NCI-H1417 (cell line): ENCODE measurements at places on chromosomes 3 and 15.

- DNase-seq = no peak
Measured at GRCh38 chr3:105836533-105836932, 32.3 kb downstream of the CBLB start.

- no peak for DNase-seq
Measured at GRCh38 chr15:98720577-98721565, 72.5 kb downstream of the IGF1R start.

DNA sequence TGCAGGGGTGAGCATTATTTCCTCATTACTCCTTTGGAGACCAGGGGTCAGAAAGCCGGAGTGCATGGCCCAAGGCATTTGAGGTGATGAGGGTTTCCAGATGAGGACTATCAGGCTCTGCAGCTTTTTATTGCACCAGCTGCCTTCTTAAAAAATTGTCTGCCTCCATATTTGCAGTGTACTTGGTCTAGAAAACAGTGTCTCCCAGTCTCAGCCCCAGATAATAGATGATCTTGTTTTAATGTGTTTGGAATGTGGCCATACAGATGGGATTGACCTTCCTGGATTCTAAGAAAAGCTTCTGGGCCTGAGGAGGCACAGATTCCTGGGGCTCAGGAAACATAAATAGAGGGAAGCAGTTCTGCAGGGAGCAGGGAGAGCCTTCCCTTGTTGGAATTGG is 123.3 kb downstream of the GABRG3 start:
- no peak for DNase-seq

DNA sequence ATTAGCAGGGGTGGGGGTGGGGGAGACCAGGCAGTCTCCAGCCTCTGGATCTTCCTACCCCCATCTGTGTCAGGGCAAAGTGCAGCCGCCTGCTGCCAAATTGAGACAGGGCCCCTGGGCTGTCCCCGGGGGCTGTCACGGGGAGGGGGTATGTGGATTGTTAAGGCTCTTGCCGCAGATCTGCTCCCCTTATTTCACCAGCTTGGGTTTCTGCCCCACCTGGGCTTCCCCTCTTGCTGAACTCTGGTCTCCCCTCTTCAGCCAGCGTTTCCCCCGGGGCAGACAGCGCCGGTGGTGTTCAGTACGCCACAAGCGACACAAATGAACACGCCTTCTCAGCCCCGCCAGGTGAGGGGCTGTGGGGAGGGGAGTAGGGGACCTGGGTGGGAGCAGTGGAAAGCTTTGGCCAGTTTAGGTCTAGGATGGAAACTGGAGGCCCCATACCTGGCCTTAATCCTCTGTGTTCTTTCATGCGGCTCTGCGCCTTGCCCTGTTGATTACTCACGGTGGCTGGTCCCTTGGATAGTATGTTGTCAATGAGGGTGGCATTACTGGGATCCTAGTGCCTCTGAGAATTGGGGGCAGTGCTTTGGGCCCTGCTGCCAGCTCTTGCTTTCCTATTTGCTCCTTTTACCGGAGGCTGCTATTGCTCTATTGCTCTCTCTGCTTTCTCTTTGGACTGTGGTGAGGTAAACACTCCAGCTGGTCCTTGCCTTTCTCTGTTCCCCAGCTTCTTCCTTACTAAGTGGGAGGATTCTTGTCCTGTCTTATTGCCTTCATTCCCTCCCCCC is 1.7 kb downstream of the EIF4G1 start:
- DNase-seq = no peak

DNA sequence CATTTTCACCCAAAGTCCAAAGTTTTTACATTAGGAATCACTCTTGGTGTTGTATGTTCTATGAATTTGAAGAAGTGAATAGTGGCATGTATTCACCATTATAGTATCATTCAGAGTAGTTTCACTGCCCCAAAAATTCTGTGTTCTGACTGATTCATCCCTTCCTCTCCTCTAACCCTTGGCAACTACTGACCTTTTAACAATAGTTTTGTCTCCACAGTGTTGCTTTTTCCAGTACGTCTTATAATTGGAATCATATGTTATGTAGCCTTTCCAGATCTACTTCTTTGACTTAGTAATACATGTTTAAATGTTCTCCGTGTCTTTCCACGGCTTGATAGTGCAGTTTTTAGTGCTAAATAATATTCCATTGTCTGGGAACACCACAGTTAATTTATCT is 379.0 kb upstream of the SGO1 start:
- no peak for DNase-seq

DNA sequence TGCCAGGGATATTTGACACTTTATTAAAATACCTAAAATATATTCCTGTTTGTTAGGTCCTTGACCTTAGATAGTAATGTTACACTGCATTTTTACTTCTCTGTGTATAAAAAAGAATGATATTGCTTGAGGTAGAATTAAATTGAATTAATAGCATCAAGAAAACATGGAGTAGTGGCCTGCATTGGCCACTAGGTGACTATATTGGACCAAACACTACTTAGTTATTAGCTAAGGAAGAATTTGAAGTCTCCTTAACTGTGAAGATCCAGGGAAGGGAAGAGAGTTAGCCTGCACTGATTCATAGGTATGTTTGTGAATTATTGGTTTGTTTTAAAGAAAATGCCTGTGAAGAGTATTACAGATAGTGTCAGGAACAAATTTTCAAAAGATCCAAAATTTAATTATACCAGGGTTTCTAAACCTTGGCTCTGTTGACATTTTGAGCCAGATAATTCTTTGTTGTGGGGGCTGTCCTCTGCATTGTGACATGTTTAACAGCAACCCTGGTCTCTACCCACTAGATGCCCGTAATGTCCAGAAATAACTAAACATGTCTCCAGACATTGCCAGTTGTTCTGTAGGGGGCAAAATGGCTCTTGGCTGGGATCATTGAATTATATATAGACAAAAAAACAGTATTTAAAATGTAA is 103.6 kb upstream of the THSD4 start:
- DNase-seq = peak; percentile 67

- no peak for DNase-seq
Measured at GRCh38 chr3:162701211-162701610, 1204.6 kb downstream of the OTOL1 start.

- no peak for DNase-seq
Measured at GRCh38 chr3:148307443-148307843, 390.3 kb upstream of the AGTR1 start.

GRCh38 chr3:149371001-149371722 is 6.3 kb downstream of the TM4SF1 start:
- no peak for DNase-seq

GRCh38 chr3:182608832-182609231 is 184.5 kb upstream of the ATP11B start:
- no peak for DNase-seq

DNA sequence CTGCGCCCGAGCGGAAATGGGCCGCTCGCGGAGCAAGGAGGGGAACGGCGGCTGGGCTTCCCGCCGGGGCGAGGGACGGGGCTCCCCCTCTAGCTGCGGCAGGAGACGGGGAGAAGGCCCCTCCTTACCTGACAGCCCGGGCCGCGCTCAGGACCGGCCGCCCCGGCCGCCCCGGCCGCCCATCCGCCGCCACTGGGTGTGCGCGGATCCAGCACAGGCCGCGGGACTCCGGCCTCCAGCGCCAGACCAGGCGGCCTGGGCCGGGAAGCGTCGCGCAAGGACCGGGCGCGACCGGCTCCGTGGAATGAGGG is 296 bp downstream of the TPRA1 start:
- DNase-seq = no peak

DNA sequence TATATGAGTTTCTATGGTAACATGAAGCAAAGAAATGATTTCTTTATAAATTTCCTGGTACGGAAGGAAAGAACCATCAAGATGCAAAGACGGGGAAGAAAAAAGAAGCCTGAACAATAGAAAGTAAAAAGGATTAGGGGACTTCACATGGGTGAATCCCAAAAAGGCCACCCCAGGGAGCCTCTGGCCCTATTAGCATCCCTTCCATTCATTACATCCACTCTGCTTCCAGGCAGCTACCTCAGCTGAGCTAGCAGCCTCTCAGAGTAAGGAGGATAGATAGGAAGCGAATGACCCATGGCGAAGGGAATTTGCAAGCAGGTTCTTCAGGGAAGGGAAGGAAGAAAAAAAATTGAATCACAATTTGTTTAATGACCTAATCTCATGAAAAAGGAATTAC is 81.6 kb downstream of the GABRB3 start:
- DNase-seq = no peak

GRCh38 chr3:123158899-123159390 is 42.8 kb upstream of the SEC22A start:
- DNase-seq = no peak

GRCh38 chr3:180433152-180433551 is 168.8 kb upstream of the TTC14 start:
- no peak for DNase-seq

- DNase-seq = no peak
Measured at GRCh38 chr3:16502347-16502908, 11.1 kb downstream of the RFTN1 start.

DNA sequence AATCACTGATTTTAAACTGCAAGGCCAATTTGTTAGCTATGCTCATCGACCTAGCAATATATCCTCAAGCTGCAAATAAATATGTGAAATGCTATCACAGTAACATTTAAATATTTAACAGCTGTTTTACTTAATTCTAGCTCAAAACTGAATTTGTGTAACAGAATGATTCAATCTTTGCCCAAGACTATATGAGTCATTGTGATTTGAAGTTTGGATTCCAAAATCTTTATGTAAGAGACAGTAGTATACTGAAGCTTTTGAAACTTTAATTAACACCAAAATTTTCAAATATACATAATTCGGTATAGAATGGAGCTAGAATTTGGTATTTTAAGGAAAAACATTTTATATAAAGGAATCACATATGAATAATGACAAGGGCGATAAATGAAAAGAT is 603.0 kb upstream of the ROBO2 start:
- DNase-seq = no peak

- DNase-seq = peak; percentile 13
Measured at GRCh38 chr15:58229297-58229768, 91.2 kb downstream of the AQP9 start.

- peak; percentile 68 for DNase-seq
Measured at GRCh38 chr3:54235998-54236397, 113.6 kb downstream of the CACNA2D3 start.

- DNase-seq = no peak
Measured at GRCh38 chr15:81940467-81941451, 105.1 kb downstream of the MEX3B start.

GRCh38 chr15:43251185-43251870 is 15.4 kb downstream of the TGM5 start:
- DNase-seq = no peak

- no peak for DNase-seq
Measured at GRCh38 chr3:36496684-36497633, 116.7 kb downstream of the STAC start.

DNA sequence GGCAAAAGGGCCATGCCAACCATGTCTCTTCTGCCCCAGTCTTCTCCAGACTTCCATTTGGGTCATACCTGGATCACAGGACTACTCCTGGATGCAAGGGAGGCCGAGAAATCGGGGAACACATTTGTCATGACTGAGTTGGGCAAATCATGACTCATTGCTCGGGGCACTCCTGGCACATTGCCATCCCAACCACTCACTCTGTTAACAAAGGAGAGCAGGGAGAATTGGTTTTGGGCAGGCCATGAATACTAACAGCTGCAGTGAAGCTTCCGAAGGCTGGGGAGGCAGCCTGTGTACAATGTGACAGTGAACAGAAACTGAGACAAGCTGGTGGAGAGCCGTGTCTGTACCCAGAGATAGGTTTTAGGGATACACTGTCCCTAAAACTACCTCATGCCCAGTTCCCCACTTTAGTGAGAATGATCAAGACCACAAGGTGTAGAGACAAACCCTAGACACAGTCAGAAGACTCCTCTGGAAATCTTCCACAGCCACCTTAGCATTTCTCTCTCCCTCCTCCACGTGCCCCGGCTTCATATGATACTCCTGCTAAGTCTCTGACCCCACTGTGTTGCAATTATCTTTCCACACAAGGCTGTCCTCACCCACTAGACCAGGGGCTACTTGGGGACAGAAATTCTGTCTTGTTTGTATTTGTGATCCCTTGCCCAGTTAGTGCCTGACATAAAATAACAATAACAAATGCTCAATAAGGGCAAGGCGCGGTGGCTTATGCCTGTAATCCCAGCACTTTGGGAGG is 10.5 kb upstream of the BUB1B start:
- peak; percentile 56 for DNase-seq

DNA sequence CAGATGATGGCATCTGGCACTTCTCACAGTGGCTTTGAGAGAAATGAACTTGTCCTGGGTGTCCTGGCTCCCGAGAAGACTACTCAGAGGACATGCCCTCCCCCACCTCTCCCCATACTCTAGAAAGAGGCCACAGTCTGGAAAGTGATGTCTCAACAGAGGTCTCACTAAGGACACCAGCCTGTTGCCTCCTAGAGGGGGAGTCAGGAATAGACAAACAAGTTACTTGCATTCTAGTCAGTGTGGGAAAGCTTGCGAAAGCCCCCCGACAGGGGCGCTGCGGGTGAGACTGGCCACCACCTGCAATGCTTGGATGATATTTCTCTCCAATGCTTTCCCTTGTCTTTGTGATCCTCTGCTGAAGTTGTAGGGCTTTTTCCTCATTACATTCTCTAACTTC is 17.2 kb downstream of the B4GALT4 start:
- no peak for DNase-seq

GRCh38 chr15:79329171-79329611 is 18.3 kb downstream of the TMED3 start:
- DNase-seq = no peak

DNA sequence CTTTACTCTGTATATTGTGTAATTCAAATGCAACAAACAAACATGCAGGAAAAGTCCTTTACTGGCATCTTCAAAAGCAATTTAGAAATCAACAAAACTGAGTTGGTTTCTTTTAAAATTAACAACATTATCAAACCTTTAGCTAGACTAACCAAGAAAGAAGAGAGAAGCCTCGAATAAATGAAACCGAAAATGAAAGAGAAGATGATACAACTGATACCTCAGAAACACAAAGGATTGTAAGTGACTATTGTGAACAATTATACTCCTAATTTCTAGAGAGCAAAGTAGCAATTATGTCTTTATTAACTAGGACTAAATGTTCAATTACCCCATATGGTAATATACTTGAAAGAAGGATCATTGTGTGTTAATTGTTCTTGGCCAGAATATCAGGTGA is 49.2 kb upstream of the P3H2 start:
- no peak for DNase-seq

DNA sequence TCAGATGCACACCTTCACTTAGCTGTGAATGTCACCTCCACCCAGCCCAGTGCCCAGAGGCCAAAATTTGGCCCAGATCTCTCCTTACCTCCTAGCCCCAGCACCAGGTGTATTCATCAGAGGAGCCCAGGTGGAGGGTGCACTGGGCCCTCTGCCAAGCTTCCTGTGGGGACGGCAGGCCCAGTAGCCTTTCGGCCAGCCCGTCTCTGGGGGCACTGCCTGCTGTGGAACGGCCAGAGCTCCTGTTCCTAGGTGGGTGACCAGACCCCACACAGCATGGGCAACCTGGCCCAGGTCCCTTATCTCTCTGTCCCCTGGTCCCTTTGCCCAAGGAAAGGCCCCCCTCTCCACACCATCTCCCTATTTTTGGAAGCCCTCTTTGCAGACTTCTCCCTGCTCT is 67.8 kb downstream of the AAGAB start:
- no peak for DNase-seq

DNA sequence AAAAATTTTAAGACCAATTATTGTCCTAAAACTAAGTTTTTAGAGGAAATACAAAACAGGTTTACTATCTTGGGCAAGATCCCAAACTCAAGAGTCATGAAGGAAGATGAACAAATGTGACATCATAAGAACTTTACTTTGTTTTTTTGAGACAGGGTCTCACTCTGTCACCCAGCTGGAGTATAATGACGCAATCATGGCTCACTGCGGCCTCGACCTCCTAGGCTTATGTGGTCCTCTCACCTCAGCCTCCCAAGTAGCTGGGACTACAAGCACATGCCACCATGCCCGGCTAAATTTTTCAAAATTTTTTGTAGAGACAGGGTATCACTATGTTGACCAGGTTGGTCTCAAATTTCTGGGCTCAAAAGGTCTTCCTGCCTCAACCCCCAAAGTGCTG is 69.3 kb downstream of the PCSK6 start:
- no peak for DNase-seq
